Colonic mucosa (tissue), 4 donors: ENCODE measurements at places on chromosomes 4 and X.

- no peak for DNase-seq
Observed at GRCh38 chrX:109533631-109534030, 3.0 kb upstream of the NXT2 start.

GRCh38 chr4:110900213-110900769 lies 277.4 kb upstream of the PITX2 start:
- no peak for DNase-seq

GRCh38 chr4:78562687-78563086 lies 11.1 kb downstream of the ANXA3 start:
- DNase-seq = no peak

DNA sequence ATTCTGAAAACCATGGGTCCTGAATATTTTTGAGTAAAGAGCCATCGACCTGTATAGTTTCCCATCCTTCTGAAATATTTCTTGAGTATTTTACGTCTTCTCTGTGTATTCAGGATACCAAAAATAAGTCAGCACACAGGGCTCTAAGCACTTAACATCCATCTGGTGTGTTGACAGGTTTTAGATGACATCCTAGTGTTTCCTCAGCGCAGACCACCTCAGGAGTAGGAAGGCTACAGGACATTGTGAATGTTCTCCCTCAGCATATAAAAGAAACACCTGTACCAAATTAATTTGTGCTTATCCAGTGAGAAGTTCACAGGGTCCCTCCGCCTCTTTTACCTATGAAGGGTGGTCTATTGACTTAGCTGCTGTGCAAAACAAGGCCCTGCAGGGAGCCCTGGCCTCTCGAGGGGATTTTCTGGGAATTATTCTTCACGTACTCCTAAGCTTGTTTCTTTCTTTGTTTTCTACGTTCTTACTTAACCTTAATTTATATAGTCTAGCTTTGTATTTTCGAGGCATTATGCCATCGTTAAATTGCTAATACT lies 241.8 kb downstream of the FBXO8 start:
- no peak for DNase-seq

DNA sequence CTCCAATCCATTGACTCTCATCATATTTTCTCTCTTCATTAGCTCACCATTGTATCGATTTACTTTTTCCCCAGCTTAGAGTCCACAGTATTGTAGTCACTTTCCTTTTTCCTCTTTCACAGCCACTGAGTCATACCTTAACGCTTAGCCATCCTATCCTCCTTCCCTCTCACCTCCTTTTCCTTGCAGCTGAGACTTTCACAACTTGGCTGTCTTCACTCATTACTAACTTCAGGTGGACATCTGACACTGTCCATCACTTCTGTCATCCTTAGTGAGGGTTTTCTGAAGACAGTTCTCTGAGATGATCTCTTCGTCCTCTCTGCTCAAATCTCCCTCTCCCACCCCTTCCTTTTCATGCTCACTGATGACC lies 70.5 kb upstream of the ESX1 start:
- no peak for DNase-seq

- no peak for DNase-seq
Observed at GRCh38 chr4:150411520-150411919, 170.4 kb upstream of the MAB21L2 start.
